Endodermal cell (in vitro differentiated cells): ENCODE measurements at places on chromosomes 12 and 14. TPM values are rescaled to one million over a fixed set of nuclear protein-coding genes. Genes with fewer than 3 reads are reported as not detected.

DNA sequence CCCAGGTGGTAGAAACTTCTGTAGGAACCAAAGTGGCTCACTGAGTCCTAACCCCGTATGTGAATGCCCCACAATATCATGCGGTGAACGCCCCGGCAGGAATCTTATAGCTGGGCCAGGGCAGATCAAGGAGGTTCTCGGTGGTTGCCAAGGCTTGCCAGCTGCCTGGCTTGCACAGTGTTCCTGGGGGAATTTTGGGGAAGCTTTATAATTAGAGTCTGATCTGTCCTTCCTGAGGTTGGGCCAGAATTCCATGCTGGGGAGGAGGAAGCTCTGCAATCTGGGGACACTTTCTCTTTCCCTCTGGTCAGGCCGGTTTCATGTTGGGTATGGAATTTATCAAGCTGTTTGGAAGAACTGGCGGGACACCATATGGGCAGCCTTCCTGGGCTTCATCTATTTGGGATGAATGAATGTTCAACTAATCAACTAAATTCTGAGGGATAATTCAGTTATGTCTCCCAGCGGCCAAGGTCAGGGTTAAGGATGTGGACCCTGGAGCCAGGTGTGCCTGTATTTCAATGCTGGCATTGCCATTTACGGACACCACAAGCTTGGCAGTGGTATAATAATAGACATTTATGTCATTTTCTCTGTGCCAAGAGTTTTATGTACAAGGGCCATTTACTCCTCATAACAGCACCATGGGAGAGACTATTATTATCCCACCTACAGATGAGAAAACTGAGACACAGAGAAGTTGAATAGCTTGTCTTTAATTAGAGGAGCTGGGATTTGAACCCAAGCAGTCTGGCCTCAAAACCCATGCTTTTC is 54.3 kb downstream of the SVOP start:
- no peak for DNase-seq

- peak; percentile 91 for DNase-seq
Measured at GRCh38 chr12:6363330-6364043, 11.9 kb downstream of the SCNN1A start.

DNA sequence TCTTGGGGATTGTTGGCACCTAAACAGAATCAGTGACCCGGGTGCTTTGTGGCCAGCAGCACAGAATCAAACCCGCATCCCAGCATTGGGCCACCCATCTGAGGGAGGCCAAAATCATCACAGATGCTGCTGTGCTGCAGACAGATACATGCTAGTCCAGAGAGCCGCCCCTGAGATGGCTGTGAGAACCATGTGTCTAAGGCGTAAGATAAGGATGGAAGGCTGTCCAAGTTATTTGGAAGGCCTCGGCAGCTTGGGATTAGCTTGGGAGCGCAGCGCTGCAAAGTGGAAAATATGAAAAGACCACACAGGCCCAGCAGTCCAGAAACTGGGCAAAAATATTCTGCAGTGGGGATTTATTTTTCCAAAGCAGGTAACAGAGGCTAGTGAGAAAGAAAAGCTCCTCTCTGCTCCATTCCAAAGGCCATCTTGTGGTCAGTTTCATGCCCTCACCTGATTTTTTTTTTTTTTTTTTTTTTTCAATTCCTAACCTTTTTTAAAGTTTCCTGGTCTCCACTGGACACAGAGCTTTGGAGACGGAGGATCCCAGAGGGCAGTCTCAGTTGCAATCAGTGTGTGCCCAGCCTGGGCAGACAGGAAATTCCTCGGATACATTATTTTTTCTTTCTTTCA is 178.9 kb upstream of the BCL2L14 start:
- DNase-seq, result no peak

DNA sequence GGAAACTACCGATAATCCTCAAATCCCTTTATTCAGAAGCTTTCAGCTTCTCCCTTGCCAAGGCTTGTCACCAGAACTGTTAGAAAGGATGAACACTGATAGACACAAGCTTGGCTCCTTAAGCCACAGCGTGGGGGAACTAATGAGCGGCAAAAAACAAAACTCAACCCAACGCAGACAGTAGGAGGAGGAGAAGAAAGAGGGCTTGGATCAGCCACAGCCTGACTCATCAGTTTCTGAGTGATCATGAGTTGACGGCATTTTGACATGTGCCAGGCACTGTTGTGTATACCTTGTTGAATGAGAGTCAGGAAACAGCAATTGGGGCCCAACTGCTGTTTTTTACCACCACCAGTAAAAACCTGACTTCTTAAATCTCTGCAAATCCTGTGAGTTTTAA is 23.7 kb downstream of the PLXNC1 start:
- no peak for DNase-seq

DNA sequence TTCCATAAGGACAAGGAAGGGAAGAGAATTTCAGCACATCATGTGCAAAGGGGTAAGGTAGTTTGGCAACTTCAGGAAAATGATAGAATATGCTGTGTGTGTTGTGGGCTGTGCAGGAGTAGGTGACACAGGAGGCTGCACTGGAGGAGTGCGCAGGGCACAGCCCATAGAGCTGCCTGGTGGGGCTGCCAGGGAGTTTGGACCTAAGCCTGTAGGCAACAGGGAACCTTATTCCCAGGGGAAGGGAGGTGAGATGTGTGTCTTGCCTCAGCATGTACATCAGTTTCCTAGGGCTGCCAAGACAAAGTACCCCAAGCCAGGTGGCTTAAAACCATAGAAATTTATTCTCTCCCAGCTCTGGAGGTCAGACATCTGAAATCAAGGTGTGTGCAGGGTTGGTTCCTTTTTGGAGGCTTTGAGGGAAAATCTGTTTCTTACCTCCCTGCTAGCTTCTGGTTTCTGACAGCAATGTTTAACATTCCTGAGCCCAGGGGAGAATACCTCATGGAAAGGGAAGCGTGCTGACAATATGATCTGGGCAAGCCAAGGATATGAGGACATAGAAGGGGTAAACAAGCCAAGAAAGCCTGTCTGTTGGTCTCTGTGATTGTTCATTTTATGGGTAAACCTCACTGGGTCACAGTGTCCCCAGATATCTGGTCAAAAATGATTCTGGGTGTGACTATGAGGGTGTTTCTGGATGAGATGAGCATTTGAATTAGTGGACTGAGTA is 174.0 kb upstream of the NTF3 start:
- no peak for DNase-seq

GRCh38 chr12:1819571-1819970 is 794 bp upstream of the LRTM2 start:
- DNase-seq, result no peak

DNA sequence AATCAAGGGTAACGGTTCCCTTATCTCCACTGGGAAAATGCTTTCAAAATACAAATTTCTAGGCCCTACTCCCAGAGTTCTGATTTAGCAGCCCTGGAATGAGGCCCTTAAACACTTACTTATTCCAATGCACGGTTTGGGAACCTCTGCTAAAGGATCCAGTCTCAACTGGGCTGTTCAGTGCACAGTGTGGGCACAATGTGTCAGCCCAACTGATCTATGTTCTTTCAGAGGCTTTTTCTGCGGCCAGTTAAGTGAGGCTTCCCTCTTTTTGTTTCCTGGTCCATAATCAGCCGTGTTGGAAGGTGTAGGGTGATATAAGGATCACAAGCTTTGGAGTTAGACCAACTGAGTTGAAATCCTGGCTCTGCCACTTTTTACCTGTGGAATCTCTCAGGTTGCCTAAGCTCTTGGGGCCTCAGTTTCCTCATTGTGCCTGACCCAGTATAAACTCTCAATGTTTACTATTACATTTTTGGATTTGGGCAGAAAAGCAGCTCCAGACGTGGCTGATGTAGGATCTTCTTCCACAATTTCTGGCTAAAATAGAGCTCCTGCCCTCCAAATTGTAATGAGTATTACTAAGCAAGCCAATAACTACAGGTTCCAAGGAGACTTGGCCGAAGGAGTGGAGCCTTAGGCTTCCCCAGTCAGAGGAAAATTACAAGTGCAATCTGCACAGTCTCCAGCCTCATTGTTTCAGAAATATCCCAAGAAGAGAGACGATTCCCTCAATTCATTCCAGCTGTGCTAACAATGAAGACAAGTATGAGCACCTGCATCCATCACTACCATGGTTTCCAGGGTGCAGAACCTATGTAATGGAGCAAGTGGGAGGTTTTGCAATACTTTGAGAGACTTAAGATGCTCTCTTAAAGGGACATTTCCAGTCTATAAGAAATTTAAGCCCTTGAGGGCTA is 2.3 kb upstream of the ANGEL1 start:
- no peak for DNase-seq

DNA sequence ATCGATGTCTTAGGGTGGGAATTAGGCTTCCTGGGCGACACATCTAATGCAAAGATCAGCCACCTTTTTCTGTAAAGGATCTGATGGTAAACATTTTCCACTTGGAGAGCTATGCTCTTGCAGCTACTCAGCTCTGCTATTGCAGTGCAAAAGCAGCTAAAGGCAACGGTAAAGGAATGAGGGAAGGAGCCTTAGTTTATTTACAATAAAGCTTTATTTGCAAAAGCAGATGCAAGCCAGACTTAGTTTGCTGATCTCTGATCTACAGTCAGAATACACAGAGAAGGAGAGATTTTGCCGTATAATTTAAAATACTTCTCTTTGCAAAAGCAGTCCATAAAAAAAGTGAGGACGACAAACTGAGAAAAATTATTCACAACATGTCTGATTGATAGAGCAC is 3.2 kb downstream of the TCL1B start:
- DNase-seq, result peak; percentile 22

DNA sequence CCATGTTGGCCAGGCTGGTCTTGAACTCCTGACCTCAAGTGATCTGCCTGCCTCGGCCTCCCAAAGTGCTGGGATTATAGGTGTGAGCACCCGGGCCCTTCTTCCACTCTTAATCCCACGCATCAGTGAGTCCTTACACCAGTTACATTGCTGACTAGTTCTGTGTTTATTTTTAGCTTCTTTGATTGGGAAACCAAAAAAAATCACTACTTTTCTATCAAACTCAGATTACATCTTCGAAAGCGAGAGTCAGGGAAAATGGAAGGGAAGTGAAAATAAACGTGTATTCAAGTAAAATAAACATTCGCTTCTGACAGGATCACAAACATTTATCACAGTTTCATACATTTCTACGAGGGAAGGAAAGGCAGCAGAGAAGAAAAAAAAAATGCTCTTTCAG is 32.2 kb downstream of the FGD6 start:
- no peak for DNase-seq

GRCh38 chr12:94338006-94338794 is 121.5 kb downstream of the CEP83 start:
- DNase-seq, result no peak

DNA sequence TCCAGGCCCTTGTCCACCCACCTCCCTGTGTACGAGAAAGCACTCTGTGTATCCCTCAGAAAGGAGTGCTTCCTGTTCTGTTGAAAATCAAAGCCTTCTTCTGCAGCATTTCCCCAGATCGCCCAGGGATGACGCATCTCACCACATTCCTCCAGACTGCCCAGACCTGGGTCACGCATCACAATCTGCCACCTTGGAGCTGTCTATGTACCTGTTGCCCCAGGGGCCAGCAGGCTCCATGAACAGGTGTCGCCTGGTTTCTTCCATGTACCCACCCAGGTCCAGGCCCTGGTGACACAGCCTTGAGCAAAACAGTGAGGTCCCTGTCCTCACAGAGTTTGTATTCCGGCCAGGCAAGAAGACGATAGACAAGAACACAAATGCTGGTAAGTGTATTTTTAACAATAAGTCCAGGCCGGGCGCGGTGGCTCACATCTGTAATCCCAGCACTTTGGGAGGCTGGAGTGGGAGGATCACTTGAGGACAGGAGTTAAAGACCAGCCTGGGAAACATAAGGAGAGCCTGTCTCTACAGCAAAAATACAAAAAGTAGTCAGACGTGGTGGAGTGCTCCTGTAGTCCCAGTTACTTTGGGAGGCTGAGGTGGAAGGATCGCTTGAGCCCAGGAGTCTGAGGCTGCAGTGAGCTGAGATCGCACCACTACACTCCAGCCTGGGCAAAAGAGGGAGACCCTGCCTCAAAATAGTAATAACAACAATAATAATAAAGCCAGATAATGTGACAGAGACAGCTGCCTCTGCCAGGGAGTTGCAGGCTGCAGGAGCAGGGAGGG is 6.8 kb upstream of the PPP1R13B start:
- DNase-seq, result no peak

DNA sequence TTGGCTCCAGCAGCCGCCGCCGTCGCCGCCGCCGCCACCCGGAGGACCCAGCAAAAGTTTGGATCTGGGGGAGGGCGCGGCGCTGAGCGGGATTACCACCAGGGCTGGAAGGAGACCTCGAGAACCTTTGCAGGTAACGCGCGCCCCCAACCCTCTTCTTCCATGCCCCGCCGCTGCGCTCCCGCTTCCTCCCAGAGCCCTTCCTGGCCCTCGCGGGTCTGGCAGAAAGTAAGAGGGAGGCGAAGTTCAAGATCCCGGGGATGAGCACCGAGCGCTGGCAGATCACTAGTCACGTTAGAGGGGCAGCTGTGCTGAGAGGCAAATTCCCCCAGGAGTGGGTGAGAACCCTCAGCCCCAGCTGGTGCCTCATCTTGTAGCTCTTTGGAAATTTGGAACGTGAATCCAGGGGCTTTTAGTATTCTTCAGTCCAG is 3.9 kb downstream of the FLRT2 start:
- peak; percentile 83 for DNase-seq

- DNase-seq, result peak; percentile 62
Measured at GRCh38 chr14:46344327-46344937, 307.1 kb downstream of the RPL10L start.

- DNase-seq, result no peak
Measured at GRCh38 chr14:49870908-49871307, 18.3 kb upstream of the NEMF start.

DNA sequence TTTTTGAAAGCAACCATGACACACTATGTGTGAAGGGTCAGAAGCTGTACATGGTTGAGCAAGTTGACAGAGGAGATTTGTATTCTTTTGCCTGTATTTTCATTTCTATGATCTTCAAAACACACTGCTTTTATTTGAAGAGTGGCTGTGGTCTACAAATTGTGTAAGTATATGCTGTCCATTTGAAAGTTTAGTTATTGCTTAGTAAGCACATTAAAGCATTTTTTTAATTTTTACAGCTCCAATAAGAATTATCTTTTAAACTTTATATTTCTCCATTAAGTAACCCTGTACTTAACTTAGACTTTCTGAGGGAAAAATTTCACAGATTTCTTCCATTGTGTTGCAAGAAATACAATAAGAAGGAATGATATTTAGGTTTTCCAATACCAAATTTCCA is 915.2 kb downstream of the SLC6A15 start:
- DNase-seq, result no peak

- DNase-seq, result no peak
Measured at GRCh38 chr12:119788786-119789185, 88.3 kb downstream of the CIT start.

- no peak for DNase-seq
Measured at GRCh38 chr12:78898416-78898815, 33.8 kb downstream of the SYT1 start.

The KCNH3 gene
- total RNA-seq, result 1.5 and 1.8 TPM in 2 replicates

The PTHLH gene
- total RNA-seq, result not detected in 3 replicates

The PIWIL1 gene
- not detected in 3 replicates for total RNA-seq

The TPH2 gene
- total RNA-seq, result not detected in 3 replicates

The WSCD2 gene
- total RNA-seq, result 0.44 to 0.80 TPM (median 0.66 TPM) in 3 replicates

The PARPBP gene
- 16.1 to 30.6 TPM (median 30.0 TPM) in 3 replicates for total RNA-seq

The TAS2R31 gene
- 5.9 and 12.4 TPM in 2 replicates for total RNA-seq

The MLEC gene
- 195 and 201 TPM in 2 replicates for total RNA-seq

The HRK gene
- total RNA-seq, result 1.6 and 1.8 TPM in 2 replicates

The VRTN gene
- total RNA-seq, result 43.8 to 65.7 TPM (median 61.8 TPM) in 3 replicates

The PLCZ1 gene
- not detected in 3 replicates for total RNA-seq

The ALDH2 gene
- 73.7 to 93.4 TPM (median 91.4 TPM) in 3 replicates for total RNA-seq
